ENCODE measurements at places on chromosomes 16 and 17.

GRCh38 chr17:17724307-17725010 is 43.2 kb downstream of the RAI1 start:
- DNase-seq, result peak; percentile 56

GRCh38 chr17:8420041-8420934 is 15.4 kb upstream of the NDEL1 start:
- no peak for DNase-seq

GRCh38 chr16:15990902-15991301 is 41.5 kb downstream of the ABCC1 start:
- DNase-seq, result no peak

GRCh38 chr17:40563220-40564052 is 1.8 kb downstream of the CCR7 start:
- peak; percentile 36 for DNase-seq

GRCh38 chr17:10094797-10095196 is 103.6 kb downstream of the GAS7 start:
- DNase-seq, result no peak

- DNase-seq, result no peak
These were observed 209.4 kb downstream of the SEC14L1 start for GRCh38 chr17:77349976-77350830.

DNA sequence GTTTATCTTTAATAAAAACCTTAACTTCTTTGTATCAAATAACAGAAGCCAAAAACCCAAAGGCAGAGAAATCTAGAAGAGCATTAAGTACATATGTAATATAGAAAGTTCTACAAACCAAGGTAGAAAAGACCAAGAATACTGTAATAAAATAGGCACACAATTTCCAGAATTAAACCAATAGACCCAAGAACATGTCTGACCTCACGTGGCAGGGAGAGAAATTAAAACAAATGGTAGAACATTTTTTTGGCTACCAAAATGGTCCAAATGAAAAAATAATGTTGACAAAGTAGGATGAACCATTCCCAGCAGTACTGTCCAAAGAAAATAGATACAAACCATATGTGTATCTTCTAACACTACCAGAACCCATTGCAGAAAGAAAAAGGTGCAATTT is 183.5 kb downstream of the CPPED1 start:
- DNase-seq, result no peak

GRCh38 chr16:89764711-89765201 is 43.4 kb downstream of the ZNF276 start:
- no peak for DNase-seq

GRCh38 chr17:65154770-65155589 is 17.8 kb downstream of the RGS9 start:
- peak; percentile 83 for DNase-seq

GRCh38 chr16:30692396-30693064 is 6.4 kb upstream of the SRCAP start:
- DNase-seq, result no peak

GRCh38 chr17:71055128-71055527 is 885.8 kb downstream of the KCNJ2 start:
- no peak for DNase-seq

DNA sequence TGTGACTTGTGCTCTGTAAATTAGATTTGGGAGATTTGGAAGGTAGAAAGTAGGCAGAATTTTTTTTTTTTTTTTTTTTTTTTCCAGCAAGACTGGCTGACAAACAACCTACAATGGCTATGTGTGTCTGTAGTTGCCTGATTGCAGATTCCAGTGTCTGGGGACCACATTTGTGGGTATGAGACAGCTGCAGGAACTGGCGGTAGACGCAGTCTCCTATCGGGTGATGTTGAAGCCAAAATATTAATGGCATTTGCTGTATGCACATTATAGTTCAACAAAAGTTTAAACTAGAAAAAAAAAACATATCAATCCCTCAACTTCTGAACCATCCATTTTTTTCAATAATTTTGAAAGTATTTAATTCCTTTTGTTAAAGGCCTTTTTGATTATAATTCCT is 665.2 kb downstream of the TOX3 start:
- no peak for DNase-seq
